NCI-H2081 (cell line): ENCODE measurements at places on chromosomes 4 and X.

- no peak for DNase-seq
These were observed 208.0 kb downstream of the ENOX2 start for GRCh38 chrX:130694983-130695382.

DNA sequence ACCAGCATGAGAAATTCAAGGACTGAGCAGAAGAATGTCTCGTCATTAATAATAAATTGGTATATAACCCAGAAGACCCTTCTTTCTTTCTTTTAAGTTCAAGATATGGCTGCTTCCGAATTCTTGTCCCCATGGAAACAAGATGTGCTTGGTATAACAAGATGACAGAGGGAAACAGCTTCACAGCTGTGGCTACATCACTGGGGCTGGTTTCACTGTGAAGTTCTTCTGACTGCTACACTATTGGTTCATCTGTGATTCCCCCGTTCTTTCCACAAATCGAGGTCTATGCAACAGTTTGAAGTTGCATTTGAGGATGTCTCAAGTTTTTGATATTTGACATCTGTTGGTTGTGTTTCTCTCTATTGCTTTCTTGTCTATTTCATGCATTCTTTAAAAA is 12.3 kb upstream of the DTHD1 start:
- no peak for DNase-seq

GRCh38 chr4:186258216-186258811 is 7.7 kb upstream of the F11 start:
- no peak for DNase-seq

- no peak for DNase-seq
These were observed 199.2 kb downstream of the MAB21L2 start for GRCh38 chr4:150781191-150781590.

- DNase-seq = no peak
These were observed 327.8 kb downstream of the ADGRL3 start for GRCh38 chr4:61527888-61528287.

GRCh38 chrX:71543316-71543715 is 10.4 kb downstream of the OGT start:
- no peak for DNase-seq

DNA sequence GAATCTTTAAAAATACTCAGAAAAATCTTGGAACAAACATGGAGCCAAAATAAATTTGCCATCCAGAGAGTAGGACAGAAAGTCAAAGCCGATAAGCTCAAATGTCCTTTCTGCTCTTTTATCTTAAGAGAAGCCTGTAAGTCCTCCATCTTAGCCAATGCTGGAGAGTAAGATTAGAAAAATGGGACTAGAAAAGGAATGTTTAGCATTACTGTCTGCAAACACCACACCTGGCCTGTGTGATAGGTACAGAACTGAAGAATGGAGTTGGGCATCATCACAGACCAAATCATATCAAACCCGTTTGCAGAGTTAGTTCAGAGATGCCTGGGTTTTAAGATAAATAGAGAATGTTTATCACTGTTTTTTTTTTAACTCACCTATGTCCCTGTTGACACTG is 10.5 kb upstream of the SLC39A8 start:
- DNase-seq = no peak

DNA sequence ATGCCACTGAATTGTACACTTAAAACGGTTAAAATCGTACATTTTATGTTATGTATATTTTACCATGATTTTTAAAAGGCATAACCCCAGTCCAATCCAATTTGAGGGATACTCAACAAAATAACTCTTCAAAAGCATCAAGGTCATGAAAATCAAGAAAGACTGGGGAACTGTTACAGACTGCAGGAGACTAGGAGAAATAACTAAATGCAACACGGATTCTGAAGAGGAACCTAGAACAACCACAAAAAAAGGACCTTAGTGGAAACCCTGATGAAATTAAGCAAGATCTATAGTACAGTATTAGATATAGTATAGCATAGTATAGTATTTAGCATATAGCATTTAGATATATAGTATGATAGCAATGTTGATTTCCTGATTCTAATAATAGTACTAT is 26.8 kb downstream of the SH3KBP1 start:
- DNase-seq = no peak

DNA sequence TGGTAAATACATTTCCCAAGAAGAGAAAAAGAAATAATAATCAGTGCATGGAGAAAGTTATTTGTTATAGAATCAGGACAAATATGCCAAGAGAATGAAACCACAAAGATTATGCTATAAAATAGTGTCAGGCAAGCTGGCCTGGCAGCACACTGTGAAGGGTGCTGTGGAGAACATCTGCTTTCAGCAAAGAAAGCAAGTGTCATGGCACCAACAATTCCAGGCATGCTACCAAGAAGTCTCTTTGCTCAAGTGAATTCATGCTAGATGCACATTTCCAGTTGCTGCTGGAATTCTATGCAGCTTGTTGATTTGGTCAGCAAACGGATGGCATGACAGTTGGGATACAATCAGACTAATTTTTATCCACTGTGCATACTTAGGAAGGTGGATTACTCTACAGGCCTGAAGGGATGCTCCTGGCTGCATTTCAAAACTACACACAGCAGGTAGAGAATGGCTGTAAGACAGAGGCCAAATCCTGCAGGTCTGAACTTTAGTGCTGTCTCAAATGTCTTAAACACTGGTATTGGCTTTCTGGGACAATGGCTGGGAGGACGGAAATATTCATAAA is 154.6 kb upstream of the FAT1 start:
- DNase-seq = no peak

DNA sequence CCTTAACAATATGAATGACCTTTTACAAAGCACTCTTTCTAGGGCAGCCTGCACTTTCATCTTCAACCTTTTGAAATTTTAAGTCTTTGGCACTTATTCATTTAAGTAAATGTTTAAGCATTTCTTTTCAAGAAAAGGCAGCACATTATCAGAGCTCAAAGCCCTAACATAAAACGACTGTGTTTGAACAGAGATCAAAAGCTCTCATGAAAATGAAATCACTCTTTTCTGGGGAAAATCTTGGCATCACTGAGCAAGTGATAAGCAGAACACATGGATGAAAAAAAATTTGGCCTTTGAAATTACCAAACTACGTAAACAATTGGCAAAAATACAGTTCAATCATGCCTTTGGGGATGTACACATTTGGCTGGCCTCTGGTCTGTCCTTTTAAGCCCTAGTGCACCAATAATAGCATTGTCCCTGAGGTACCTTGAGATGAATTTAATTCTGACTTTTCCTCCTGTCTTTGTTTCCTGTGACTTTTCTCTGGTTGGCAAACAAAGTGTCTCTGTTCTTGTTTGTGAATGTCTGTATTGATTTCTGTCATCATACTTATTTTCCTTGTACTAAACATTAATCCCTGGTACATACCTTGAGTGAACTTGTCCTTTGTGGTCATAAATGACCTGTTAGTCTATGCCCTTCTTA is 12.9 kb upstream of the ODAM start:
- no peak for DNase-seq

GRCh38 chr4:152810715-152811287 is 31.0 kb downstream of the ARFIP1 start:
- no peak for DNase-seq

DNA sequence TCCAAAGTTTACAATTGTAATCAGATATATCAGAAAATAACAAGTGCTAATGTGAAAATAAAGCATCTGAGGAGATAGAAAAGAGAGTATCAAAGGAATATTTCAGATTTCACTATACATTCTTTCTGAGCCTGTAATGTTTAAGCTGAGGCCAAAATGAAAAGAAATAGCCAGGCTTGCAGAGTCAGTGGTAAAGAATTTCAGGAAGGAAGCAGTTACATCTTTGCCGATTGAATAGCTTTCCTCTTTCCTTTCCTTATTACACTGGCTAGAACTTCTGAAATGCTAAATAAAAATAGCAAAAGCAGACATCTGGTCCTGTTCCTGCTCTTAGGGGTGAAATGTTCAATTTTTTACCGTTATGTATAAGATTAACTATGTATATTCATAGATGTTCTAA is 1441.6 kb upstream of the PCDH7 start:
- DNase-seq = no peak

DNA sequence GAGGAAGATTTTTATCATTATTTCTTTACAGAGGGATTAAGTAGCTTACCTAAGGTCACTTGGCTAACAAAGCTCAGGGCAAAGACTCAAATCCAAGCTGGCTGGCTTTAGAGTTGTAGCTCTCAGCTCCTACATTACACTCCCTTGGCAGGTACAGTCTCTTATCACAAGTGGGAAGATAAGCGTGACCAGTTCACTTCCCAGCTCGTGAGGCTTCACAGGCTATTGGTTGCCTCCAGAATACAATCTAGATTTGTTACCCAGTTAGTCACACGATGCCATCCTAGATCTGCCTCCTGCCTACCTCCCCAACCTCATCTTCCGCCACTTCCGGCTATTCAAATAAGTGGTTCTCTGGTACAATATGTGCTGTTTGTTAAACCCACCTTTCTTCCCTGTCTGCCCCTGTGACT is 3.7 kb downstream of the MMRN1 start:
- DNase-seq = no peak

DNA sequence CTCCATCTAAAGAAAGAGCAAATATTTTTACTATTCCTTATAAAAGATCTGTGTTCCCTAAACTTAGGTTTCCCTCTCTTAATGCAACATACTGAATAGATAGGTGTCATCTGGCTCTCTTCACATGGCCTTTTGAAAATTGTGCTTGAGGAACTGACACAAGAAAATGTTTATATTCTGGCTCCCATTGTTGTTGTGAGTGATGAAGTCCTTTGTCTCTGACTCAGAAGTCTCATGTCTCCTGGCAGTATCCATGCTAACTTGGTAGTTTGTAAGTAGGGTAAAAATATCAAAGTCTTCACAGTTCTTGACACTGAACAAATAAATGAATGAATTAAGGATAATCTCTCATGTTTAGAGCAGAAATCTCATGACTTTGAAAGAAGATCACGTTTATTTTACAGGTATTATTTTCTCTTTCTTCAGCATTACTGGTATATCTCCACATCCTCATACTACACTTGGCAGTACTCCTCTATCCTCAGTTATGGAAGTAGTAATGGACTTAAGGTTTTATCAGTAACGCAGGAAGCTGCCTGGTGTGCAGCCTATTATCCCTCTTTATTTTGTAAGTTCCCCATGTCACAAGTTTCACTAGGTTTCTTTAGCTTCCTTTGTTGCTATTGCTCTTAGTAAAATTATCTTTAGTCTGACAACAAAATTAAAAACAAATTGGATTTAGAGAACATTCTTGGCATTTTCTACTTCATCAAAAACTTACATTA is 14.2 kb upstream of the PABPC4L start:
- DNase-seq = no peak

DNA sequence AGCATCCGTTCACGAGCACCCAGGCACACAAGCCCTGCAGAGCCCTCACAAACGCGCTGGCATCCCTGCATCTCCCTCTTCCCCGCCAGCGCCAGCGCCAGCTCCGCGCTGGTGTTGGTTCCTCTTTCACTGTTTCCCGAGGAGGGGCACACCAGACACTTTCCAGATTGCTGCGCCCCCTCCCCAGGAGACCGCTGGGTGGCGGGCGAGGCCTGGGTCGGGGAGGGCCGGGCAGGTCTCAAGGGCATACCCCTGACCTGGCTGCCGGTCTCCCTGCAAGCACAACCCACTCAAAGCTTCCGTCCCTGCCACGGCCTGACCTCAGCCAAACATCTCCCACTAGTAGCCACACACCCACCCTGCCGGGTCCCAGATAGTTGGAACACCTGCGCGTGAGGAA is 2.2 kb upstream of the NKX1-1 start:
- no peak for DNase-seq

- no peak for DNase-seq
These were observed 266.2 kb downstream of the PPP3CA start for GRCh38 chr4:101081166-101081565.

DNA sequence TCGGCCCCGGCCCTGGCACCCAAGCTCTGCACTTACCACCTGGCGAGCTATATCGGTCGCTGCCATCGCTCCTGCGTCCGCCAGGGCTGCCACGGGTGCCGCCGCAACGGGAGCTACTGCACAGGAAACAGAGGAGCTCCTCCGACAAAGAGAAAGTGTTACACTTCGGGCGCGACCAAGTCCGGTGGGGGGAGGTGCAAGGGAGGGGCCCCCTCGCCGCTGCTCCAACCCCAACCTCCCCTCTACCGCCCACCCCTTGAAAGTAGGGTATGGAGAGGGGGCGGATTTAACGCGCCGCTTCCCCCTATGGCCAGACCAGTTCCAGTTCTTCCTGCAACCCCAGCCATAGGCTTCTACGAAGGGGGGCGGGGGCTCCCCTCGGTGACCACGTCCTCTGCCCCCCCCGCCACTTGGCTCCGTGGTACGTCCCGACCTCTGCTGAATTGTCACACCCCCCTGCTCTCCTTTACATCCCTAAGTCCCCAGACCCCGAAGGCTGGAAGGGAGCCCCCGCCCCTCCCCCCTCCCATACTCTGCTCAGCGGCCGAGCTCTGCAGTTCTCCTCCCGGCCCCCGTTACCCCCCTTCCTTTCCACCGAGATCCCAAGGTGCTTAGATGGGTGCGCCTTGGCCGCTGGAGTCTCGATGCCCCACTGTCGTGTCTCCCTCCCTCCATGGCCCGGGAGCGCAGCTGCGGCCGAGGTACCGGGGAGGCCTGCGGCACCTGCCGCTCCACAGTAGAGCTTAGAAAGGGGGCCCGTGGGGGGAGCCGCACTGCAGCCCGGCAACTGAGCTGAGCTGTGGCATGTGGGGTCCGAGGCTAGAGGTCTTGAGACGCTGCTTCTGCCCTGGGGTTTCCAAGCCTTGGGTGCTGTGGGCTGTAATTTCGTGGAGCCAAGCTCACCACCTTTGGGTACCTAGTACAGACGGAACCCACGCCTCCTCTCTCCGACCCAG is at the start of gene SEPTIN6:
Gene SEPTIN6 (minus strand): TSS at position 129 of the 956 bp plus-strand sequence. CDS start 63 bp downstream, at position 66.
- peak; percentile 60 for DNase-seq

GRCh38 chr4:99586322-99586721 is 11.7 kb downstream of the MTTP start:
- DNase-seq = peak; percentile 41

GRCh38 chr4:67746797-67747495 is 7.2 kb downstream of the GNRHR start:
- DNase-seq = peak; percentile 11

DNA sequence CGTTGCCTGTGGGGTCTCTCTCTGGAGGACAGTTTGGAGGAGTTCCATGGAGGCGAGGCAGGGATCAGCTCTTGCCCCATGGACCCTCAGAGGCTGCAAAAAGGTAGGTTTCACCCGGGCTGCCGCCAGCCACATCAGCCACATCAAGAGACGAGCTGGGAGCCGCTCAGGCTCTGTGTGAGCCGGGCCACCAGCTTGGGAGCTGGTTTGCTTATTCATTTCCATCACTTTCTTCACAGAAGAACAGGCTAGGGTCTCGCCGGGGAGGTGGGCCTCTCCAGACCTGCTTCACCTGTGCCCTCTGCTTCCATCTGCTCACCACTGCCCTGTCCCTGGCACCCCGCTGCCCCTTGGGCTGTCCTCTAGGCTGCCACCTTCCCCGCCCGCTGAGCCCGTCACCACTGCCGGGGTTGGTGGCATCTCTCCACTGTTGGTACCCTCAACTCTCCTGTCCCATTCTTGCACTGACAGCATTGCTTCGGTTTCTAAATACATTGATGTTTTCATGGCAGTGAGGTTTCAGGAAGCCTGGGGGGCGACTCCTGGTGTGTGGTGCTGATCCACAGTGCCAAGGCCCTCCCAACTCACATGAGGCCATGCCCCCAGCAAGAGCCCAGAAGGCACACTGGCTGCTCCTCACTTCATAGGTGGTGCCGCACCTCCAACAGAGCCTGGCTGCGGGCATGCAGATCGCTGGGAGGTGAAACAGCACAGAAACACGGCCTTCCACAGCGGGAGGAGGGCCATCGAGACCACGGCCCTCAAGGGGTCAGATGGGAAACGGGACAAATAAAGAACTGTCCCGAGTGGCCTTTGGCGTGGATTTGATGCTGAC is 4.5 kb upstream of the TREX2 start:
- no peak for DNase-seq
